ENCODE measurements at places on chromosomes 7 and 10.
A peak's percentile ranks its signal among the peaks of the same experiment; 100 is the strongest.

DNA sequence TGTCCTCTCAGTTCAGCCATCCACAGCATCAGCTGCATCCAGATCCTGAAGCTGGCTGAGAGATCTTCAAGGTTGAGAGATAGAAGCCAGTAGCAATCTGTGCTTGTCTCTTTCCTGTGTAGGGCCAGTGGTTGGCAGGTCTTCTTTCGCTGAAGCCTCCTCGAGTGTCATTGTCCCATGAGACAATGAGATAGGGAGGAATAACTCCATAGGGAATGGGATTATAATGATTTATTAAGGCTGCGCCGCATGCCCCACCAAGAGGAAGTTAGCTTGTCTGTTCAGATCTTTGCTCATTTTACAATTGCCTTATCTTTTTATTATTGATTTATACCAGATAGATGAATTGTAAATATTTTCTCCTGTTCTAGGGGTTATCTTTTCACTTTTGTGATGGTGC, 61.5 kb downstream of the MCMBP start:
- no peak for DNase-seq

DNA sequence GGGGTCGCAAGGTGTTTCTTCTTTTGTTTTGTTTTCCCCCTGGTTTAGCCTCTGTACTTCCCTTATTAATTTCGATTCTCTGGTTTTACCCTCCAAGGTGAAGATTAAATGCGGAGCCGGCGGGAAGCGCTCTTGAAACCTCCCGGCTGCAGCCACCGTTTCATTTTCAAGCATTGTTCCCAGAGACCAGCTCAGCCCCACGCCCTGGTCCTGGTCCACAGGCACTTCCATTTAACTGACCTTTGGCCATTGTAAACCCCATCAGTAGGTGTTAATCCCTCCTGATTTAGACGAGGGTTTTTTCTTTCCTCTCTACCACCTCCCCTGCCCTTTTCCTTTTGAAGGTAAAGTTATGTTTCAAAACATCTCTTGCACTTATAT, 39.2 kb upstream of the ENO4 start:
- no peak for DNase-seq

DNA sequence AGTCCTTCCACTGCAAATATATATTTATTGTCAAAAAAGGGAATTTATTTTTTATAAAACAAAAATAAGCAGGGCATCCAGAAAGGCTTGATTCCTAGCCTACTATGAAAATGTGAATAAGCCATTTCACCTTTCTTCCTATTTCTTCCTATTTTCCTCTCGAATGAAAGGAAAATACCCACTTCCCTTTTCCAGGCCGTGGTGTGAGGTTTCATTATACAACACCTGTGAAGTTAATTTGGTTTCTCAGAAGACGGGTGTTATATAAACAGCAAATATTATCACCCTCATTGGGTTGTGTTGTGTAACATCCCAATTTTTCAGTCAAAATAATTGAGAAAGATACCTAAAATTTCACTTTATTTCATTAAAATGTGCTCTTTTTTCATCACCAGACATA, 214.3 kb downstream of the DGKB start:
- DNase-seq: no peak

- peak; percentile 66 for DNase-seq
Measured at GRCh38 chr10:114045136-114046086, 1.7 kb downstream of the ADRB1 start.

- DNase-seq: no peak
Measured at GRCh38 chr7:143367972-143368371, 5.5 kb upstream of the FAM131B start.

GRCh38 chr7:155495440-155496248, 37.7 kb downstream of the EN2 start:
- DNase-seq: no peak
